ENCODE measurements at places on chromosomes 7 and 10. TPM values are rescaled to one million over a fixed set of nuclear protein-coding genes. Genes with fewer than 3 reads are reported as not detected.

- no peak for DNase-seq
Measured at GRCh38 chr10:16905320-16905719, 88.1 kb upstream of the RSU1 start.

DNA sequence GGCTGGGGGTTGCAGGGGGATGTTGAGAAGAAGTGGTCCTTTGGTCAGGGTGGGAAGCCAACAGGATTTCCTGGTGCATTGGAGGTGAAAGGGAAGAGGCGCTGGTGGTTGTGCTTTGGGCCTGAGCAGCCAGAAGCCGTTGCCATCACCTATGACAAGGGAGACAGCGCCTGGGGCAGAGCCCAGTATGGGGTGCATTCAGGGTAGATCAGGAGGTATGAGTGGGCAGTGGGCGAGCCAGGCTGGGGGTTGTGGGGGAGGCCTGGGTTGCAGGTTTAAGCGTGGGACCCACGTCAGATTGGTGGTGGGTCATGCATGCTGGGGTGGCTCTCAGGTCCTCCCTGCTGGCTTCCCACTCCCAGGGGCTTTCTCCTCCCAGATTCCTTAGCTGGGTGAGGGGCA, 6.3 kb upstream of the PILRB start:
- no peak for DNase-seq

IL2RA gene
- total RNA-seq = 0.73 TPM

LBX1 gene
- total RNA-seq = 0.13 TPM

DOCK1 gene
- total RNA-seq = 31.2 TPM

SORCS1 gene
- total RNA-seq = 0.43 TPM

GPNMB gene
- 239 TPM for total RNA-seq
